ENCODE measurements at places on chromosomes 12 and 14. TPM values are rescaled to one million over a fixed set of nuclear protein-coding genes. Genes with fewer than 3 reads are reported as not detected.

The KRT77 gene
- total RNA-seq, result not detected

The POLR3B gene
- total RNA-seq, result 3.8 TPM

The LTB4R gene
- 55.7 TPM for total RNA-seq

The TAS2R31 gene
- 4.0 TPM for total RNA-seq

The PTGDR gene
- total RNA-seq, result 106 TPM

The CRACR2A gene
- 59.8 TPM for total RNA-seq

Data from natural killer cell (primary cell).